ENCODE measurements at places on chromosomes 3 and 15. TPM values are rescaled to one million over a fixed set of nuclear protein-coding genes. Genes with fewer than 3 reads are reported as not detected.

Gene GPR160
- 4.3 TPM for total RNA-seq

Gene MUC4
- not detected for total RNA-seq

Gene POLQ
- total RNA-seq = 7.4 TPM

Gene PLA2G4D
- not detected for total RNA-seq

Gene FRMD5
- total RNA-seq = 13.8 TPM

Gene EIF4E3
- 2.9 TPM for total RNA-seq

Gene TF
- not detected for total RNA-seq
